LHCN-M2 (cell line): ENCODE measurements at places on chromosomes 2 and 18.
A peak's percentile ranks its signal among the peaks of the same experiment; 100 is the strongest.

- peak; percentile 45 for DNase-seq
Observed at GRCh38 chr18:3525870-3526420, 76.0 kb downstream of the TGIF1 start.

- no peak for DNase-seq
Observed at GRCh38 chr2:88866756-88867155, 175.3 kb downstream of the RPIA start.

DNA sequence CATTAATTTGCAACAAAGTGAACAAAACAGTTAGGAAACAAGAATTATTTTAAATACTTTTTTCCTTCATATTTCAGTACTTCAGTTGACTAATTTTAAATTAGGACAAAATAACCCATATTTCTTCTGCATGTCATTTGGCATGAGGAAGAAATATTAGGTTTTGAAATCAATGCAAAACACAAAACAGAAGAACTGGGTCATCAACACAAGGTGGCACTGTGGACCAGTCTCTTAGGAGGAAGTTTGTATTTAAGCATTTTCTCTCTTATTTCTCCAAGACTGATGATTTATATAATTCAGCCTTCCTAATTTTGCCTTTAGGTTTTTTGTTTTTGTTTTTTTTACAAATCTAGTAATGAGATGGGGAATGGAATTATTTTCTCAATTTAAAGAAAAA lies 352.8 kb upstream of the KCNH7 start:
- DNase-seq = peak; percentile 50

GRCh38 chr2:108805782-108806181 lies 19.2 kb downstream of the CCDC138 start:
- no peak for DNase-seq

- DNase-seq = no peak
Observed at GRCh38 chr2:18598848-18599484, 9.6 kb upstream of the NT5C1B start.
